ENCODE measurements at places on chromosomes 1 and 21. TPM values are rescaled to one million over a fixed set of nuclear protein-coding genes. Genes with fewer than 3 reads are reported as not detected.

Gene KANK4
- 0.17 TPM for total RNA-seq

- DNase-seq = no peak
Observed at GRCh38 chr1:236150986-236151385, 8.6 kb downstream of the GPR137B start.

GRCh38 chr1:15446212-15446611 lies 8.0 kb downstream of the CTRC start:
- DNase-seq = no peak

GRCh38 chr1:244296447-244296846 lies 155.3 kb downstream of the ADSS2 start:
- DNase-seq = no peak

GRCh38 chr1:227998374-227999055 lies 8.3 kb upstream of the WNT3A start:
- no peak for DNase-seq

DNA sequence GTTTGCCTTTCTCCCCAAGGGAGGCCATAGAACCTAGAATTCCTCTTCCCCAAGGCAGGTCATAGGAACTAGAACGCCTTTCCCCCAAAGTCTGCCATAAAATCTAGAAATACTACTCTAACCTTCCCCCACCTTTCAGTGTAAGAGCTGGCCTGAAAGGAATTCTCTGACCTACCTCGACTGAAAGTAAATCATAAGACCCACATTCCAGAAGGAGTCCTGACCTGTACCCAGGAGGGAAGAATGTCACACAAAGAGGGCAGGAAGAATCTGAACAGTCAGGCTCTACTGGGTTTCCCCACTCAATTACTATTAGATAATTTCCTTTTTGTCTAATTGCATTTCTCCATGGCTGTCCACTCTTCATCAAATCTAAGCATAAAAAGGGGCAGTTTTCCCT lies 5.7 kb upstream of the ATG4C start:
- DNase-seq = no peak
